ENCODE measurements at places on chromosomes 16 and 17. TPM values are rescaled to one million over a fixed set of nuclear protein-coding genes. Genes with fewer than 3 reads are reported as not detected.

- no peak for DNase-seq
Observed at GRCh38 chr16:57372372-57373116, at the start of gene CX3CL1. Gene CX3CL1 (plus strand): TSS chr16:57372490. CDS start chr16:57372569, 79 bp downstream.

DNA sequence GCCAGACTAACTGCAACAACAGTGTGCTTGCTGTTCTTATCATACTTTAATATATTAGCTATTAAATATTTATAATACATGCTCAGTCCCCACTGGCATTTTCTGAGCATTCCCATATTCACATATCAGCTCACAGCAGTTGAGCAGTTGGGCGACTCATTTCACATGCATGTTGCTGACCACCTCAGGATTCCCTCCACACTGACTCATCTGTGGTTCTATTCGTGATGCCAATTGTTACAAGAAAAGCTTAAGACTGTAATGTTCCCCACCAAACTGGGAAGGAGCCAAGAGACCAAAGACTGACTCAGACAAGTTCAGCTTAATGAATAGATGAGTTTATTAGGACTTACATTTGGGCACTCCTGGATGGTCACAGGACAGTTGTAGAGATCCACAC is 100.3 kb upstream of the KIF2B start:
- no peak for DNase-seq

DNA sequence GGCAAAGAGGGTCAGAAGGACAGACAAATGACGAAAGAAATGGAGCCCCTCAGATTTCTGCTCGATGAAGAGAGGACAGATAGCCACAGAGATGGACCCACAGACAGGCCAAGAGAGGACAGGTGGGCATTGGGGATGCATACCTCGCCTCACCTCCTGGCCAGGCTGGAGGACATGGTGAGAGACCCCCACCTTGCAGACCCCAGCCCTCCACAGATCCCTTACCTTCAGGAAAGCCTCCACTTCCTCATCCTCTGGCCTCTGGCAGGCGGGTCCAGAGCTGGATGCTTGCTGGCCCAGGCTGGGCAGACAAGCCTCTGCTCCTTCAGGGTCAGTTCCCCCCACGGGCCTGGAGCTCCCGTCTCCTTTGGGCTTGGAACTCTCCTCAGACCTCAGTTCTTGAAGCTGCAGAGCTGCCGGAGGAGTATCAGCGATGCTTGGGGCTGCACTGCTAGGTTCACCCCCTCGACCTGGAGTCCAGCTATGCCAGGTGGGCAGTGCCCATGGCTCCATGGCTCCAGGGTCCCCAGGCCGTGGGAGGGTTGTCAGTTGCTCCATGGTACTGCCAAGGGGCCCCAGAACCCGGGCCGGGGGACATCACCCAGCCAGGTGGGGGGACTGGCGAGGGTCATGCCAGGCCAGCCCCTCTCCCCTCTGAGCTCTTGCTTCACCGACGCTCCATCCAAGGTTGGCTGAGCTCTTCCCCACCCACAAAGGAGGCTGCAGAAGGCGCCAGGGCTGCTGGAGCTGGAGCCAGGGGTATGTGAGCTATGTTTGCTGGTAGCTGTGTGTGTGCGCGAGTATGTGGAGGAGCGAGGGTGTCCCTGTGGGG is 1.0 kb downstream of the TSPOAP1 start:
- no peak for DNase-seq

GRCh38 chr16:56626685-56627084 is 1.1 kb downstream of the MT1E start:
- no peak for DNase-seq

GRCh38 chr17:34413443-34414119 is 50.5 kb upstream of the CCL1 start:
- no peak for DNase-seq

DNA sequence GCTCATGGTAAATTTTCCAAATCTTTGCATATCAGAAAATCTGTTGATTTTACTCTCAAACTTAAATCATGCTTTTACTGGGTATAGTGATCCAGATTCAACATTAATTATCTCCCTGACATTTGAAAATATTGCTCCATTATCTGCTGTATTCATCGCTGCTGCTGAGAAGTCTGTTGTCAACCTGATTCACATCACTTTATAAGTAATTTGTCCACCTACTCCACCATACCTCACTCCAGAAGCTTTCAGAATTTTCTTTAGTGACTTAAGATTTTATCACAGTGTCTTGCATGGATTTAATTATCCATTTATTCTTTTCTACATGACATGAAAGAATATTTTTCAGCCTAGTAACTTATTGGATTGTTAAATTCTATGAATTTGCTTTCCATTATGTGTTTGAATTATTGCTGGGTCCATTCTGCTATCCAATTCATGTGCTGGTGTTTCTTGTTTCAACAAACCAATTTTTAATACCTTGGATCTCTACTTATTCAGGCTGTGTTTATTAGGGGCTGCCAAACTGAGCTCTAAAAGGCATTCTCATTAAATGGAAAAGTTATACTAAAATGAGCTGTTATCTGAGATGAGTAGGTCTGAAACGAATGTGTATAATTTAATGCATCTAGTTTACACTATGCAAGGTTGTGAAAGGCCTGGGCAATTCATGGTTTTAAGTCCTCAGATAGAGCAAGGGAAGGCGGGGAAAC is 519.3 kb upstream of the CDH11 start:
- DNase-seq, result no peak

- DNase-seq, result no peak
Observed at GRCh38 chr17:41018541-41018940, 8.5 kb downstream of the KRTAP1-5 start.

GRCh38 chr17:80082403-80083135 is 18.8 kb upstream of the GAA start:
- peak; percentile 31 for DNase-seq

DNA sequence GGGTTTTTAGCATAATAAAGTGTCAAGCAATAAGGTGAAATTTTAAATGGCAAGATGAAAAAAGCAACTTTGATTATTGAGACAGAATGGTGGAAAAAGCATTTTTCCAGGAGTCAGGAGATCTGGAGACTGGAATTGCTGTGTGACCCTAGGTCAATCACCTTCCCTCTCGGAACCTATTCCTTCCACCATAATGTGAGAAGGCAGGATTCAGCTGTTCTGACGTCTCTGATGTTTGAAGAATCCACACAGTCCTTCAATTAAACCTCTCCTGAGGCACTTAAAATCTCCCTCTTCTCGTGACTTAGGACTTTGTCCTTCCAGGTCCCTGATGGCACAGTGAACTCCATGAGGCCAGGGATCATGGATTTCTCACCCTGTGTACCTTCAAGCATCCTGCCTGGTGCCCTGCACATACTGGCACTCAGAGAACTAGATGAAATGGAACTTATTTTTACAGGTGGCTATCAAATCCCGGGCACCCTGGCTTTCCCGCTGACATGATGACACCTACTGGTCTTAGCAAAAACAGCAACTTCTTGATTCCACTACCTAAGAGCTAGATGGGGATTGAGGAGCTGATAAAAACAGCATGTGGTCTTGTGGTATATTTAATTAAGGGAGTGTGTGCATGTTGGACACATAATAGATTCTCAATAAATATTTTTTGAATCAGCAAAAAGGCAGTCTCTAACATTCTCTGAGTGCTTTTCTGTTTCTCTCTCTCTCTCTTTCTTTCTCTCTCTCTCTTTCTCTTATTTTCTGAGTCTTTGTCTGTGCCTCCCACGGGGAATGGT is 2.3 kb upstream of the CCDC182 start:
- DNase-seq, result peak; percentile 69

DNA sequence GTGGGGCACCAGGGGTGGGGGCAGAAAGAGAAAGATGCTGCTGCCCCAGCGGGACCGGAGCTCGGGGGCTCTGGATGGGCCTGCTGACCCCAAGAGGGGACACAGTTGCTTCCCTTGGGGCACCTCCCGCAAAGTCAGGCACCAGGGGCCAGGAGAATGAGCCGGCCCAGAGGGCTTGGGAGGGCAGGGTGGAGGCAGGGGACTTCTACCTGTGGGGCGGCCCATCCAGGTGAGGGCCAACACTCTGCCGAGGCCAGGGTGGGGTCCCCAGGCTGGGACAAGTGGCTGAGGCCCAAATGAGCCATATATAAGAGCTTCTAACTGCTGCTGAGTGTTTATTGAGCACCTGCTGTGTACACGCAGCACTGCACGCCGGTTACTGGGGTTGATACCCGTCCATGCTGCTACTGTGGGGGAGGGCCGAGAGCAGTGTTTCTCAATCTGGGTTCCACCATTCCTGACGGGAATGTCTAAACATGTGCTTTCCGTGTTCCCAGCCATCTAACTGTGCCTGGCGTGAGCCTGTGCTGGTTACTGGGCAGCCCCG is 211.7 kb upstream of the GSE1 start:
- no peak for DNase-seq

- no peak for DNase-seq
Observed at GRCh38 chr17:77160875-77161530, 20.2 kb downstream of the SEC14L1 start.

TEPSIN gene
- total RNA-seq, result 81.4 TPM

ABCC12 gene
- total RNA-seq, result not detected

ENPP7 gene
- not detected for total RNA-seq

RCVRN gene
- total RNA-seq, result not detected

ACE gene
- 5.5 TPM for total RNA-seq

KRT25 gene
- not detected for total RNA-seq

BCAR1 gene
- total RNA-seq, result not detected
